Occipital lobe (tissue), 3 donors: ENCODE measurements at places on chromosomes 12 and 14. TPM values are rescaled to one million over a fixed set of nuclear protein-coding genes. Genes with fewer than 3 reads are reported as not detected.

The RGS6 gene
- 6.9 TPM for total RNA-seq

The PACS2 gene
- 75.8 TPM for total RNA-seq

The KRT2 gene
- not detected for total RNA-seq

The SLC17A8 gene
- total RNA-seq: 1.2 TPM

The TAS2R20 gene
- total RNA-seq: 22.9 TPM

The TMEM121 gene
- total RNA-seq: 23.1 TPM

The CYP46A1 gene
- 2.3 TPM for total RNA-seq
